Cardiac fibroblast (primary cell): ENCODE measurements at places on chromosomes 12 and 14.

DNA sequence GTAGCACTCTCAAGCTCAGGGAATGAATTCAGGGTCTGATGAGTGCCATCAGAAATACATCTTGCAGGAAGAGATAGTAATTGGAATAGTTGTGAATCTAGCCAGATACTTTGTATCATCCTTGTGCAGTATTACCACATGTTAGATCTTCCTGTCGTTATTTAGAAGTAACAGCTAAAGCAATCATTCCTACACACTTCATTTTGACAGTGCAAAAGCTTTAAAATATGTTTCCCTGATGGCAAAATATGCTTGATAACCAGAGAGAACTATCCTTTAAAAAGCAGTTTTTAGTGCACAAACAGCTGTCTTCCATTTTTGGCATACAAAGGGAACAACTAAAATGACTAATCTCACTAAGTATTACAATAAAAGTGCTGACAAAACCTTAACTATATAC, 149.5 kb upstream of the SLC38A2 start:
- peak; percentile 16 for DNase-seq

GRCh38 chr12:66074561-66074960, 56.0 kb downstream of the LLPH start:
- no peak for DNase-seq

DNA sequence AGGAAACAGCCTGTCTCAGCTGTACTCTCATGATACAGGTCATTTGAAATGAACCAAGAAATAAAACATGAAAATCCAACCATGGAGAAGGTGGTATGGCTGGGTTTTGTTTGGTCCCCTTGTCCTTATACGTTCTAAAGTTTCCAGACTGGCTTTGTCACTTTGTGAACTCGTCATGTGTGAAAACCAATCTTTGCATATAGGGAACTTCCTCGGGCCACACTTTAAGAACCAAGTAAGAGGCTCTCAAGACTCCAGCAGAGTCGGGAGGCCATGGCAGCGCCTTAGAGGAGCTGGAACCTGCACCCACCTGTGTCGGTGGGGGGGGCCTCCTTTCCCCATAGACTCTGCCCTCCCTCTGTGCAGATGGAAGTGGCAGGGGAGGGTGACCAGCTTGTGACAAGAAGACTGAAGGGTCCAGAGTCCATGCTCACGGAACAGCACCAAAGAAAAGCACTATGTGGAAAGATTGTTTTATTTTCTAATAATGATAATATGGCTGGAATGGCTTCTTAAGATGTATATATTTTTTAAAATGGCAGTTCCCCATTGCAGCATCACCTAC, 125.3 kb downstream of the ESRRB start:
- no peak for DNase-seq

DNA sequence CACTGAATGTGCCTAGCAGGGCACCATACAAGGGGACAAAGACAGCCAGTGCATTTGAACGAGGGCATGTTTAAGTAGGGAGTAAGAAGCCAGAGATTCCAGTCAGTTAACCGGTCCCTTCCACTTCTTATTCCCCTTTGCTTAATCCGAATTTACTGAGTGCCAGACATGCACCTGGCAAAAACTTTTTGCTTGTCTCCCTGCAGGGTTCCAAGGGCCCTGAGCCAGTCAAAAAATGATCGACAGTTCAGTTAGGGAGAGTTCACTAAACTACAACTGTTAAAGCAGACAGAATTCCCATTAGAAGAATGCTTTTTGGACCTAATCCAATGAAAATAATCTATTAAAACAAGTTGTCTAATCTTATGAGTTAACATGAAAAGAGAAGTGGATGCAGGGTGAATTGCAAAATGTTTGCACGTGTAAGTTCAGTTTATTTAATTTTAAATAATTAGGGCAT, 193.8 kb downstream of the TMTC2 start:
- no peak for DNase-seq

DNA sequence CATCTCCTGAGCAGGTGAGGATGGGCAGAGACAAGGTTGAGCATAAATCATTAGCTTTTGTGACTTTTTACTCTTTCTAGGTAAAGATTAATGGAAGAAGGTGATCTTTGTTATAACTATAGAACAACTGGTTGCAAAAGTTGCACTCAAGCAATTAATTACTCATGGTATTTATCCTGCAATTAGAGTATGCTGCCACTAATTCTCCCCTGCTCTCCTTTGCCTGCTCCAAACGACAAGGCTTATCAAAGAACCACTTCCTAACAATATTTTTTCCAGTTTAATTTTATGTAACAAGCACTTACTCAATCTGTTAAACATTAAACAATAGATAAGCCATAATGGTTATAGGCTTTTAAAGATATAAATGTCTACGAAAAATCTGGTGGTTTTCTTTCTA, 189.9 kb upstream of the PELI2 start:
- DNase-seq: no peak

GRCh38 chr12:92574051-92574783, 128.6 kb upstream of the PLEKHG7 start:
- peak; percentile 53 for DNase-seq

DNA sequence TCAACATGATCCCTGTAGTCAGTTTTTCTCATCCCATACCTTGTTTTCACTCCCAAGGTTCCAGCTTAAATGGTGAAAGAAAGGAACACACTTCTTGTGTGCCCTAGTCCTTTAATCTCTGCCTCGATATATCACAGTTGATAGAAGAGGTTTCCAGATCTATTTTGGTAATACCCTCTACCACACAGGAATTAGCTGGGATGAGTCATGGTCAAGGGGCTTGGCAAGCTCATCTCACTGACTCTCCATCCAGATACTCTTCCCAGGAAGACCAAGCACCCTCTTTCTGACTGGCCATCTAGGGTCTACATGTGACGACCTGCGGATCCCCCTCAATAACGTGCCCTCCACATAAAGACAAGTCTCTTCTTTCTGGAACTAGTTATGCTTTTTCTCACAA, 277.9 kb downstream of the ITPR2 start:
- peak; percentile 2 for DNase-seq

DNA sequence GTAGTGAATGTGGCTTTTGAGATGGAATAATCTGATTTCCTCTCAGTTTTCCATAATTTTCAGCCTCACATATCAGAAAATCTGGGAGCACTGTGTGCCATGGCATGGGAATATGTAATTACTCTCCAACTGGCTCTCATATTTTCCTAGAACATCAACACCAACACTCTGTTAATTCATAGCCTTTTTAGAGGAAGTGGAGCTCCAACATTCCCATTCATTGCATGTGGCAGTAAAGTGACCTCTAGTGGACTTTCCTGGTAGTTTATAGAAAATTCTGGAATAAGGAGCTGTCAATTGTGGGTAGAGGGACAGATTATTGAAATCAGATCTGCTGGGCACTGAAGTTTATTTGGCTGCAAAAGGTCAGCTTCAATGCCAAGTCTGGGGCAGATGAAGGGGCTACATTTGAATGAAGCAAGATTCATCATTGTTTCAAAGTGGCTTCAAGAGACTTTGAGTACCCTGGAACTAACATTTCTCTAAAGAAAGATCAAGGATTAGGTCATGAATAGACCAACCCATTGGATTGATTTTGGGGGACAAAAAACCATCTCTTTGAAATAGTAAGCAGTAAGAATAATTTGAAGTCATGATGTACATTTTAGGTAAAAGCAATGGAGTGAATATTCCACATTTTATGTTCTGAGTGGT, 23.6 kb upstream of the USP44 start:
- peak; percentile 56 for DNase-seq

GRCh38 chr12:88495031-88495430, 85.2 kb downstream of the KITLG start:
- DNase-seq: no peak

- no peak for DNase-seq
Observed at GRCh38 chr12:30002677-30003076, 218.9 kb upstream of the TMTC1 start.

DNA sequence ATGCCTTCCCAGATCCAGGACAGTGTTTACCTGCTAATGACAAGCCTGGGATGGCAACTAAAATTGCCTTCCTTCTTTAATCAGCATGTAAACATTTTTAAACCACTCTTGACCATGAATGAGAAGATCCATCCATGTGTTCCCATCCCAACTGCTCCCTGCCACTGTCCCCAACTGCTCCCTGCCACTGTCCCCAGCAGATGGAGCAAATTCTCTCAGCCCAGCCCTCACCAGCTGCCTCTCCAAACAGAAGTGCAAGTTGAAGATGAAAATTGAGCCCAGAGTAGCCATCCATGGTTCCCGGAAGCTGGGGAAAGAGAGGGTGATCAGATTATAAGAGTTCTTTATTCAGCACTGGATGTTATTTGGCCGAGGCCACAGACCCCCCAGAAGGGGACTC, 133.1 kb downstream of the SLC15A4 start:
- no peak for DNase-seq

- DNase-seq: peak; percentile 53
Observed at GRCh38 chr12:20472102-20472782, 103.9 kb downstream of the PDE3A start.

DNA sequence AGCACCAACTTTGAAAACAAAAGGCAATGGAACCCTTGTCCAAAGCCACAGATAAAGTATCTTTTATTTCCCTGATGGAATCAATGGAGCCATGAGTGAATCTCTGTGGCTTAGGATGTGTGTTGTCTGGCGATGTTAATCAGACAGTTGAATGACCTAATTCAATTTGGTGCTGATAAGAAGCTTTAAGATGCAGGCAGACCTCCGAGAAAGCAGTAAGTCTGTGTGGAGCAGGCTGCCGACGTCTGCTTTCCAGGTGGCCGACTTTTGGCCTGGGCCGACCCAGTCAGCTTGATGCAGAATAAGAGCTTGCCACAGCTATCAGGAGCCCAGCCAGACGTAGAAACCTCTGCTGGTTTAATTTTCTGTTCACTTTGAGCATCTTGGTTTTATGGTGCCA, 21.1 kb upstream of the TMEM132C start:
- DNase-seq: no peak

- peak; percentile 29 for DNase-seq
Observed at GRCh38 chr12:31853520-31853919, 105.7 kb upstream of the RESF1 start.

DNA sequence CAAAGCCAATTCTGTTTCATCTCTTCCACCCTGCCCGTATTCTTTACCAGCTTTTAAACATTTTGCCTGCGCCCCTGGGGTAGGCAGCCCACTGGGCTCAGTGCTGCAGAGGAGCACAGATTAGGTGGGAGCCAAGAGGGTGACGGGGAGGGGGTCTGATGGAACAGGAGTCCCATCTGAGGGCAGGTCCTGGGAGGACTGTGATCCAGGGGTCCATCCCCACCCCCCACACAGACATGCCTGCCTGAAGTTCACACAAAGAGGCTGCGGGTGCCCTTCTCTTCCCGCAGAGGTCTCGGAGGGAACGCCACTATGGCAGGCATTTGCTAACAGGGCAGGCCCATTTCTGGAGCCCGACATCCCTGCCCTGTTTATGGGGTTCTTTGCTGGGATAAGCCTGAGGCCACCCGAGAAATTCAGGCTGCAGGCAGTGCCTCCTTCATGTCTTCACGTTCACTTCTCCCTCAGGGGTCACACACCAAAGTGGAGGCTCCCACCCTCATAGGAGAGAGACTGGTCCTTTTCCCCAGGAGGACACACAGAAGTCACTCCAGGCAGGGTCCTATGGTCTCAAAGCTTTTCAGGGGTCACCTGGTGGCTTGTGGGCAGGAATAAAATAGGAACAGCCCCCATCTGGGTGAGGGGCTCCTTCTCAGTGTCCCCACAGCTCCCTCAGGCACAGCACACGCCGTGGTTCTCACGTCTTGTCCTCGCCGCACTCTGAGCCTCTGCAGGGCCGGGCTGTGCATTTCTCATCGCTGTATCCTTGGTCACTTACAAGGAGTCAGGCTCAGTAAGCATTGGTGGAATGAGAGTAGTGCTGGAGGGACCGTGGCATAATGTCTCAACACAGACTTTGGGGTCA, 12.9 kb downstream of the VASH1 start:
- no peak for DNase-seq

DNA sequence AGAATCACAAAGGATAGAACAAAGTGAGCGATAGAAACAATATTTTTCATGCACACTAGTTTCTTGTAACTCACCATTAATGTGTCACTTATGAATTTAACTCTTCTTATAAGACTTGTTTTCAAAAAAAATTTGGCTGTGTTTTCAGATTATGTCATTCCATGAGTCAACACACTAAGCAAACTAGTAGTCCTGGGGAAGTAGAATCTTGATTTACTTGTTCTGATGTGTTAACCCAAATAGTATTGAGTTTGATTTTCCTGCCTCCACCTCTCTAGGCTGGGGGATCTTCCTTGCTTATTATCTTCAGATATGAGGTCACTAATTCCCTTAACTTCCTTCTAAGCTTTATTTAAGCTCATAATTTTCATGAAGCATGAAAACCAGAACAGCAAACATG, 151.0 kb upstream of the SEL1L start:
- DNase-seq: no peak

- peak; percentile 98 for DNase-seq
Observed at GRCh38 chr14:59333668-59334067, 131.5 kb downstream of the GPR135 start.

DNA sequence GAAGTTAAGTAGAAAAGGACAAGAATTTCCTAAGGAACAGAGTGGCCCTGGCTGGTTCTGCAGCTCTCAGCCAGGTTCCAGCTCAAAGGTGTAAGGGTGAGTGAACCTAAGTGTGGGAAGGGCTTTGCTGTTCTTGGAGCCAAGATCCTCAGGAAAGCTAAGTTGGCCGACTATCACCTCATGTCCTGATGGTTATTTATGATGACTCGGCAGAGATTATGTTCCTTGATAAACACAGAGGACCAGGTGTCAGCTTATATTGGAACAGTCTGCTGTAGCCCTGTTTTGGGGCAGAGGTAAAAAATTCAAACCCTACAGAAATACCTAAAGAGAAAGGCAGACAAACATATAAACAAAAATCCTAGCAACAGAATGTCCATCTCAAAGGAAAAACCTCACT, 128.5 kb downstream of the TBX3 start:
- no peak for DNase-seq

DNA sequence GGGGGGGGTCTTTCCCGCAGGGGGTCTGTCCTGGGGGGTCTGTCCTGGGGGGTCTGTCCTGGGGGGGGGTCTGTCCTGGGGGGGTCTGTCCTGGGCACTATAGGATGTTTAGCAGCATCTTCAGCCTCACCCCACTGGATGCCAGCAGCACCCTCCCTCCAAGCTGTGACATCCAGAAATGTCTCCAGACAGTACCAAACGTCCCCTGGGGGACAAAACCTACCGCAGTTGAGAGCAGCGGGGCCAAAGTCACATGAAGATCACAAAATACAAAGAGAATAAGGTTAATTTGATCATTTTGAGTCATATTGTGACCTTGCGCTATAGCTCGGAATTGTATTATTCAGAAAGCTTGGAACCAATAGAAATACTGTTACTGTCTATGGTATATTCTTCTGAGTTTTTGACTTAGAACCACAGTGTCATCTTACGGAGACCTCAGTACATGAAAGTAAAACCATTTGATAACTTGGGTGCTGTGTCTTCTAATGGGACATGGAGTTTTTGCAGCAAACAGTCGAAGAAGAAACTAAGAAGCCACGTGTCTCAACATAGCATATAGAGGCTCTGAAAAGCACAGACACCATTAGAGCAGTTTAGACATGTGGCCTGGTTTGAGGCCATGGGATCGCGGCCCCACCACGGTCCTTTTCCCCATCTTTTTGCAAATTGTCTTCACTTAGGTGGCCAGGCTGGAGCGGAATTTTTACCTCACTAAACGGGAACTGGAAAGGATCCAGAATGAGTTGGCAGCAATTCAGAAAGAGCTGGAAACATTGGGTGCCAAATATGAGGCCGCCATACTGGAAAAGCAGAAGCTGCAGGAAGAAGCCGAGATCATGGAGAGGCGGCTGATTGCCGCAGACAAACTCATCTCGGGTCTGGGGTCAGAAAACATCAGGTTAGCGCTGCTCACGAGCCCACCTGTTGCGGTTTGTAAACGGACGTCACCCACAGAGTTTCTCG, 59.9 kb downstream of the CCDC92 start:
- no peak for DNase-seq
